Cardiac ventricle fibroblast (primary cell): ENCODE measurements at places on chromosomes 13 and 19. TPM values are rescaled to one million over a fixed set of nuclear protein-coding genes. Genes with fewer than 3 reads are reported as not detected.

The FAAP24 gene
- total RNA-seq: 2.3 and 2.8 TPM in 2 replicates

The TEX29 gene
- not detected in 2 replicates for total RNA-seq

The COG6 gene
- total RNA-seq: 26.7 and 29.3 TPM in 2 replicates

The LGALS7B gene
- total RNA-seq: not detected in 2 replicates

The CYP4F11 gene
- not detected in 2 replicates for total RNA-seq

The RDH8 gene
- total RNA-seq: not detected in 2 replicates

The ERICH4 gene
- total RNA-seq: not detected in 2 replicates

The ARHGAP33 gene
- 0.44 and 2.0 TPM in 2 replicates for total RNA-seq

The CCL25 gene
- total RNA-seq: not detected in 2 replicates

The HCN2 gene
- total RNA-seq: 2.5 and 2.7 TPM in 2 replicates

The ZNF543 gene
- 5.6 and 5.9 TPM in 2 replicates for total RNA-seq

The CEACAM8 gene
- not detected in 2 replicates for total RNA-seq

The IQCN gene
- 0.15 and 0.25 TPM in 2 replicates for total RNA-seq

The THSD8 gene
- total RNA-seq: not detected in 2 replicates

The KRTDAP gene
- total RNA-seq: not detected in 2 replicates

The KLK14 gene
- not detected in 2 replicates for total RNA-seq

The DMRTC2 gene
- not detected in 2 replicates for total RNA-seq

The DCLK1 gene
- total RNA-seq: 23.5 and 29.8 TPM in 2 replicates

The NLRP9 gene
- total RNA-seq: not detected in 2 replicates
